Activated T-helper 9 cell treated with anti-CD3 and anti-CD28 coated beads, Interleukin-2, amount 50 U/mL, for 16 hours (primary cell): ENCODE measurements at places on chromosomes 6 and 20.

- no peak for DNase-seq
These were observed 2.0 kb upstream of the POM121L2 start for GRCh38 chr6:27314046-27314445.

DNA sequence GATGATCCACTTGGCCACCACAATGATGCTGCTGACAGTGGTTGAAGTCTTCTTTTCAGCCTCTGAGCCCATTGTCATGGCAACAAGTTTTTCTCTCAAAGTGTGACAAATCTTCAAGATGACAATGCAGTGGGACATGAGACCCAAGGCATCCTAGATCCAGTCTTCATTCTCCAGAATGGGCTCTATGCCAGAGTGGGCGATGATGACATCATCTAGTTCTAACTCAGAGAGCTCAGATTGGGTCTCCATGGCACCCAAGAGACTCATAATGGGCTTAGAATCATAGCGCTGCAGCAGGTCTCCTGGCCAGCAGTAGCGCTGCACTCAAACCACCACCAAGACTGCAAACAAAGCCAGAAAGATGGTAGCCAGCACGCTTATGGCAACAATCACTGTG lies 973.6 kb downstream of the EYS start:
- no peak for DNase-seq

- DNase-seq, result no peak
These were observed 14.1 kb downstream of the DYNLRB1 start for GRCh38 chr20:34530342-34530741.

- DNase-seq, result peak; percentile 41
These were observed 968 bp downstream of the PHF3 start for GRCh38 chr6:63636518-63637021.

DNA sequence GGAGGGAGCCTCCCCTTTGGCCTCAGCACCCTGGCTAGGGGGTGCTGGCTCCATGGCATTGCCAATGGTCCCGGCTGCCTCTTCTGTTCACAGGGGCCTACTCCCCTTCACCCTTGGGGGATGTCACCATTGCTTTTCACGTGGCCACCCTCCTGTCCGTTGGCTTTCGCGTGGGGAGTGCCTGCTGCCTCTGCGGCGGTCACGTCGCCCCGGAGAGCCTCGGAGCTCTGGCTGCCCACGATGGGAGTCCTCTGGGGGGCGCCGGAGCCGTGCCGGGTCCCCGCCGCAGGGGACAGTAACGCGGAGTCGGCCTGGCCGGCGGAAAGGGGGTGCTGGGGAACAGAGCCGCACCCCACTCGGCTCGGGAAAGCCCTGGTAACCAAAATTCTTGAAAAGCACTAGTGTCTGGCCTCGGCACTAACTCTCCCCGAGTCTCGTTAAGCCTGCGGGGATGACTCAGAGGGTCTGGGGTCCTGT lies 661 bp upstream of the HEBP2 start:
- DNase-seq, result no peak

- no peak for DNase-seq
These were observed 262.9 kb upstream of the BTBD3 start for GRCh38 chr20:11654766-11655165.

GRCh38 chr20:46398963-46399362 lies 7.5 kb downstream of the ELMO2 start:
- DNase-seq, result no peak

GRCh38 chr6:43335469-43335868 lies 26.8 kb upstream of the CRIP3 start:
- DNase-seq, result no peak

- DNase-seq, result no peak
These were observed 15.0 kb downstream of the JPH2 start for GRCh38 chr20:44171775-44172571.

DNA sequence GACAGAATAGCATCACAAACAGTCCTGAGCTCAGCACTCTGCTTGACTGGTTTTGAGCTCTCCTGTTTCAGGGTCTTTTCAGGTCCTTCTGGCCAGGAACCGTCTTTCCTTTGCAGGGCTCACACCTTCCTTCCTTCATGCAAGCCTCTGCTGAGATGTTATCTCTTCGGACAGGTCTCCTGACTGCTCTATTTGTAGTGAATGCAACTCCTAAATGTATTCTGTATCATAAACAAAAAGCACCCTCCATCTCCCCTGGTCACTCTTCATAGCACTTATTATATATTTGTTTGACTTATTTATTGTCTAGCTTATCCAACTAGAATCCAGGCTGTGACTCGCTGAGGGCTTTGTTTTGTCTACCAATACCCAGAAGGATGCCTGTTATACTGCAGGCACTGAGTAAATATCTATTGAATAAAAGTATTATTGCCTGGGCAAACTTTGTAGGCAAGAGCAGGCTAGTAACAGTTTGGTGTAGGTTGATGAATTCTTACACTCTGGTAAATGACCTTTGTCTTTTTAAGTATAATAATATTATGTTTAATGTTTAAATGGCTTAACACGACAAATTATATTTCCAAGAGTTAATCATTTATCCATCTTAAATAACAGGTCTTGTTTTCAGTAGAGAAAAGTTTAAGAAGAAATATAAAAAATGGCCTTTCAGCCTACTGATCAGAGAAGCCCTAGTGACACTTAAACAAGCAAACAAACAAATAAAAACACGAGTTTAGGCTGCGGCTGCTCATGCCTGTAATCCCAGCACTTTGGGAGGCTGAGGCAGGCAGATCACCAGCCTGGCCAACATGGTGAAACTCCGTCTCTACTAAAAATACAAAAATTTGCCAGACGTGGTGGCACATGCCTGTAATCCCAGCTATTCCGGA lies 199.7 kb downstream of the BCAS1 start:
- DNase-seq, result no peak

- no peak for DNase-seq
These were observed 8.7 kb downstream of the JAG1 start for GRCh38 chr20:10665027-10665561.

- no peak for DNase-seq
These were observed 20.1 kb upstream of the HECA start for GRCh38 chr6:139114746-139115145.

DNA sequence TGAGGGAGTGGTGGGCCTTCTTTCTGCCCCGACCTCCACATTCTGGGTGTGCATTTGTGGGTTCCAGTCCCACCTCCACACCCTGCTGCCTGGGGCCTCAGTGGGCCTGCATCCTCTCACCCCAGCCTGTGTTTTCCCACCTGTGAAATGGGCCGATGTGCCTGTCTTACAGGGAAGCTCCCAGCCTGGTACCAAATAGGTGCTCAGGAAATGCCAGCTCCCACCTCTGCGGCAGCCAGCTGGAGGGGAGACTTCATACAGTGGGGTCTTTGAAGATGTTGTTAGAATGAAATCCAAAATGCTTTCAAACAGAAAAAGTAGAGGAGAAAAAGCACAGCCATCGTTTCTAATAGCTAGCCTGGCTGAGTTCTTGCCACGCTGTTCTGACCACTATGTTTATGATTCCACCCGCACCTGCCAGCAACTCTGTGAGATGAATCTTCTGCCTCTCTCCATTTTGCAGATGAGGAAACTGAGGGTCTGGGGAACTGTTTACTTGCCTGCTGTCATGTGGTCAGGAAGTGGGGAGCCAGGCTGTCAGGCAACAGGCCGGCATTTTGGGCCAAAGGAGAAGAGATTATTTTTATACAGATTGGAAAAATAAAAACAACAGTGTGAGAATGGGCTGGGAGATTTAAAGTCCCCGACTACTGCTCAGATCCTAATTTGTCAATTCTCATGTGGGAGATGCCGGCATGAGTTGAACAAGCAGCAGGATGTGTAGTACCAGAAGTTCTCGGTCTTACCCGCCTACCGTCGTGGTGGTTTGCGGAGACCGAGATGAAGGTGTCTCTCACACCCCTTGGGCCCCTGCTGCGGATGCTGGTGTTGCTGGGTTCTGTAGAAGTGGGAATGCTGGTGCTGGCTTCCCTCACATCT lies 4.6 kb downstream of the TMEM181 start:
- DNase-seq, result no peak

DNA sequence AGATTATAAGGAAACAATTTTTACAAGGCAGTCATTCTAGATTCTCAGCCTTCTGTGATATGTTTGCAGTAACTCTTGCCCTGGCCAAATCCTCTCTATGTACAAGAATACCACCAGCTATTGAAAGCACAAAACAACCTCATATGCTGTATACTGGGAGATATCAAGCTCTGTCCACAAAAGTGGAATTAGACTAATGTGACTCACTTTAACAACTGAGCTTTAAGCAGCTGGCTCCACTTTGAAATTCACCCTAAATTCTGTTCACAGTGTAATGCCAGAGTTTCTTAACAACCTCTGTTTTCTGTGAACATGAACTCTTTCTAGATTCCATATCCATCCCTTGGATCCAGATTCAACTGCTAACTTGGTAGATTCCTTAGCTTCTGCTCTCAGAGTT lies 47.6 kb downstream of the CHD6 start:
- DNase-seq, result no peak

GRCh38 chr20:4014031-4014474 lies 1.3 kb downstream of the RNF24 start:
- no peak for DNase-seq

DNA sequence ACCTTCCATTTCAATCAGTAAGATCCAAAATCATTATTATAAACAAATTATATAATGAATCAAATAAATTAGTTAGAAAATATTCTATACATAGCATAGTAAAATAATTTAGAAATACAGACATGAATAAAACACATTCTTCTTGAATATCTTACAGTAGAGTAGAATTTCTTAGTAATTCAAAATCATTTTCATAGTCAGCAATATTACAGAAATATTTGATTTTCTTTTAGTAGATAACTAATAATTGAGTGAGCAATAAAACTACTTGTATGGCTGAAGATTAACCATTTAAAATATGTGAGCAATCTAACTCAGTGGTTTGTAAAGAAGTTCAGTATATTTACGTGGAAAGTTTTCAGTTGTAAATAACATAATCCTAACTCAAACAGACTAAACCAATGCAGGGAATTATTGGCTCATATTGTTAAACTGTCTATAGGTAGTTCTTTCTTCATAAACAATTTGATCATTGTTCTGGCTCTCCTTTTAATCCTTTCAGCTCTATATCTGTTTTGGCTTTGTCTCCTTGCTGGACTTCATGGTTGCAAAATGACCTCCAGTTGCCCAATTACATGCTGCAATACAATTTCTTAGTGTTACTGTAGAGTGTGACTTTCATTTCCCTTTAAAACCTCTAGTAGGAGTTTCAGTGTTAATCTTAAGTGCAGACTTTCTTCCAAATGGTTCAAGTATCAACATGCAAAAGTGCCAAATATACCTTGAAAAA lies 307.5 kb downstream of the EYS start:
- no peak for DNase-seq

DNA sequence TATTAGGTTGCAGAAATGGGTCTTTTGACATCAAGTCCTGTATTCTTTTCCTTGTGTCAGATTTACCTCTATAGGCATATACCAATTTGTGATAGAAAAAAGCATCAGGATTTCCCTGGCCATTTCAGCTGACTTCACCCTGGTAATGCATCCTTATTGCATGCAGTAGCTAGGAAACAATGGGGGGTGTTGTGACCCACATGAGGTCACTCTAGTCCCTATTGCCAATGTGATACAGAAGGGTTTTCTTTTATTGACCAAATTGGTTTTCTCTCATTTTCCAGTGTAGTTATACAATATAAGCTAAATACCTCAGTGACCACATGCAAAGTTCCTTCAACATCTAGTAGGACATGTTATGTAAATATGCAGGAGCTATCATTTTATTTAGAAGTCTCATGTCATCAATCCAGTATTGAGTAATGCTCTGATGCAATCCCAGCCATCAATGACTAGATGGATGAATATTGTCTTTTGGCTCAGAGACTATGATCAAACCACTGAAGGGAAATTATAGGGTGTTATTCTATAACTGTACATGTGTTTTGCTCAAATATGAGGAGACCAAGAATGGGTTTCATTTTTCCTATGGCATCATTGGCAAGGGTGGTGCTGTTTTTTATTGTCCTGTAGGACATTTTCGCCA lies 177.7 kb downstream of the KLHL32 start:
- no peak for DNase-seq

DNA sequence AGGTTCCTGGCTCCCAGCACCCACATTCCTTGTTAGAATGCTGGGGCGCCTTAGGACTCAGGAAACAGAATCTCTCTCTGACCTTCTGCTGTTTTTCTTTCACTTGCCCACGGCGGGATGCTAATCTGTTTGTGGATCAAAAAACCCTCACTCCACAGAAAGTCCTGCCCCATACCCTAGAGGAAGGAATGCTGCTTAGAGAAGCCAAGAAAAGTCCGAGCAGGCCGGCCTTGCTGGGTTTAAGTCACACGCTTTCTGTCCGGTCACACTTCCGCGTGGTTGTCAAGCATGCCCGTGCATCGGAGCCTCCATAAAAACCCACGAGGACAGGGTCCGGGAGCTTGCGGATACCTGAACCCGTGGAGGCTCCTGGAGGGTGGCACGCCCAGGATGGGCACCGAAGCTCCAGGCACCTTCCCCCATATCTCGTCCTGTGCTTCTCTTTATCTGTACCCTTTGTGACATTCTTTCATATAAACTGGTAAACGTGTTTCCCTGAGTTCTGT lies 223.1 kb downstream of the NRN1 start:
- DNase-seq, result no peak

DNA sequence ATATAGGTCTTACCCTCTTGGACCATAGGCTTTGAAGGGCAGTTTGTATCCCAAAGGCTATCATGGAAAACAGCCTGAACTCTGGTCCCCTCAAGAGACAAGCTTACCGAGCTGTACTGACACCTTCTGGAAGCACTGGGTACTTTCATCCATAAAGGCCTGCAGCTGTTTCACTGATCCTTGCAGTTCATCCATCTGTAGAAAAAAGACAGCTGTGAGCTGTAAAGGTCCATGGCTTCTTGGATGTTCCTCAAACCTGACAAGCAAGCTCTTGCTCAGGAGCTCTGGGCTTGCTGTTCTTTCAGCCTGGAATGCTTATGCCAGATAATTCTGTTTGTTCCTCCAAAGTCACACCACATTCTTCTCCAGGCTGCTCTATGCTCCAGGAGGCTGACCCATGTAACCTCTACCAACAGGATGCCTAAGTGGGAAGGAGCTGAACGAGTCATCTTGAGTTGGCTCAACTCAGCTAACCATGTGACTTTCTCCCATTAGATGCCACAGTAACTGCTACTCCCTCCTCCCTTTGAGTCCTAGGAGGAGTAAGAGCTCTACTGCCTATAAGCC lies 8.8 kb upstream of the NDRG3 start:
- peak; percentile 11 for DNase-seq

DNA sequence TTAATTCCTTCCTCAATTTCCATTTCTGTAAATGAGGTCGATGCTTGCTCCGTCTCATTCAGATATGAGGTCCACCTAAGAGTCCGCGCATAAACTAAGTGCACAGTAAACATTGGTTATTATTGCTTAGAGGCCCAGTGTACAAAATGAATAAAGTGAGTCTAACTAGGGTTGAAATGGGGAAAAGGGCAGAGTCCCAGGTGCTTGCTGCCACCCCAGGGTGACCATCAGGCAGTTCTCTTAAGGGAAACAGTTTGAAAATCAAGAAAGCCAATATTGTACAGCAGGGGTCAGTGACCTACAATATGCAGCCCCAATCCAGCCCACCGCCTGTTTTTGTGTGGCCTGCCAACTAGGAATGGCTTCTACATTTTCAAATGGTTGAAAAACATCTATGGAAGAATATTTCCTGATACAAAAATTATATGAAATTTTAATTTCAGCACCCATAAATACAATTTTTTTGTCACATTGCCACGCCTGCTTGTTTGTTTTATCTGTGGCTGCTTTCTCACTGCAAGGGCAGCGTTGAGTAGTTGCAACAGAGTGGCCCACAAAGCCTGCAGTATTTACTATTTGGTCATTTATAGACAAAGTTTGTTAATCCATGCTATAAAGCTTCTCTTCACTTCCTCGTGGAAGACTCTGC lies 43.3 kb downstream of the SLC13A3 start:
- DNase-seq, result no peak
